ENCODE measurements at places on chromosomes 12 and 14. TPM values are rescaled to one million over a fixed set of nuclear protein-coding genes. Genes with fewer than 3 reads are reported as not detected.

DNA sequence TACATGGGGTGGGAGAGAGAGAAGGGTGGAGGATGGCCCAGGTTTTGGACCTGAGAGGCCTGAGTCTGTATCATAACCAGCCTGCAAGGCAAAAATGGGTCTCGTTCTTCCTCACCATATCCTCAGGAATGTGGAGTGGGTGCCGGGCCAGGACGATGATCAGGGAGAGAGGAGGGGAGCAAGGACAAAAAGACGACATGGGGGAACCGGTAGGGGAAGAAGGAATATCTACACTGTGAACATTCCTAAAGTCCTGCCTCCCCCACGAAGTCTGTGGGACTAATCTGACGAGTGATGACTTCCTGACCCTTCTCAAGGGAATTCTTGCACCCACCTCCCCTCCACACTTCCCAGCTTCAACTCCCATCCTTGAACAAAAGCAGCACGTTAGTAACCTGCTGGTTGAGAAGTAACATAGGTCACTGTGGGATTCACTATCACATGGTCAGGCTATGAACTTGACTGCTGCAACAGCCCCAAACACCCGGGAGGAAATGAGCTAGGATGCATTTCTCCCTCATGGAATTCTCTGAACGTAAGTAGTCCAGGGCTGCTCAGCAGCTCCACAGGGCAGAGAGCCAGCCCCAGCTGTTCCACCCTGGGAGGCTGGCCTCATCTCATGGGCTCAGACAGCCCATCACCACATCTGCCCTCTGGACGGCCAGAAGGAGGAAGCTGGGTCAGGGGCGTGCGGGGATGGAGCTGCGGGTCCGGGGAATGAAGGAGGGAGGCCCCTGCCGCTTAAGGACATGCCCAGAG is 36.8 kb upstream of the VWF start:
- no peak for DNase-seq

DNA sequence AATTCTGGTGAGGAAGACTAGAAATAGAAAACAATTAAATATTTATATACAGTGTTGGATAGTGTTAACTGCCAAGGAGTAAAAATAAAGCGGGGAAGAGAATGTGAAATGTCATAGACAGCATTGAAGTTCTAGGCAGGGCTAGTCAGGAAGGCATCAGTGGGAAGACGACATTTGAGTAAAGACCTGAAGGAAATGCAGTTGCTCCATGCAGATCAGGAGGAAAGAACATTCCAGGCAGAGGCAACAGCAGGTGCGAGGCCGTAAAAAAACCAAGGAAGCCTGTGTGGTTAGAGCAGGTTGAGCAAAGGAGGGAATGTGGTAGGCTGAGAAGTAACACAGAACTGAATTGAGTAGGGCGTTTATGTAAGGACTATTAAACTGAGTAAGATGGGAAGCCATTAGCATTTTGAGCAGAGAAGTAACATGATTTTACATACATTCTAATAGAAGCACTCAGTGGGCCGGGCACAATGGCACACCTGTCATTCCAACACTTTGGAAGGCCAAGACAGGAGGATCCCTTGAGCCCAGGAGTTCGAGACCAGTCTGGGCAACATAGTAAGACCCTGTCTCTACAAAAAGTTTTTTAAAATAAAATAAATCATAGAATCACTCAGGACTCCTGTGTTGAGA is 14.9 kb downstream of the SLC35E3 start:
- no peak for DNase-seq

- DNase-seq: no peak
Observed at GRCh38 chr14:21408147-21408546, 24.3 kb upstream of the SUPT16H start.

GRCh38 chr12:54045868-54046521 is 7.6 kb upstream of the HOXC4 start:
- no peak for DNase-seq

- DNase-seq: no peak
Observed at GRCh38 chr12:2288875-2289274, 236.1 kb downstream of the CACNA1C start.

- DNase-seq: no peak
Observed at GRCh38 chr12:46131732-46132469, 136.9 kb downstream of the SLC38A1 start.

DNA sequence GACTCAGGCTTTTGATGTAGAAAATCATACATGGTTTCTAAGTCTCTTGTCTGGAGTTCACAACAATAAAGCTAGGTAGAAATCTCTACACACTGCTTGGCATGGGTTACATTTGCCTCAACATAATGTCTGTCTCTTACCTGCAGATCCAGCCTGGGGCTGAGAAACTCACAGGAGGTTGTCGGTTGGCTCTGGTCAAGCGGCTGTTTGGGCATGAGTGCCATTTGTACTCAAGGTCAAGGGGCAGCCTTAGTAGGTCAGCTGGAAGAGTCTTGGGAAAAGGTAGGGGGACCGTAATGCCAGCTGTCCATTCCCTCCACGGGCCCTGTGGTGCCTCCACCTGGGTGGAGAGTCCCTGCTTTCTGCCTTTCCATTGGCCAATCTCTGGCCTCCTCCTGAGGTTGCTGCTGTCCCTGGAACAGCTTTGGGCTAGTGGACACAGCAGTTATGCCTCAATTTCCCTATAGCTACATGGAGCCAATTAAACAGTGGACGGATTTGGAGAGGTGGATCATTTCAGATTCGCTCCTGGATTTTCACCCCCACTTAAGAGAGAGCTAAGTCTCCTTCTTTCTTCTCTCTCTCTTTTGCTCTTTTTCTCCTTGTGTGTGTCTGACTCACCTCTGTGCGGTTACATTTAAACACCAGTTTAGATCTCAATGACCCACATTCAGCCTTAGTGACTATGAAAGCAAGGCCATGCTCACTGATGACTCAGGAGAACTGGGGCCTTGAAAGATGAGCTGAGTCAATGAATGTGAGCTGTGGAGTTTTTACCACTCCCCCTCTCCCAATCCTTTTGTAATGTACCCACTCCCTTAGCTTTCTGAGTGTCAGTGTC is 132.8 kb upstream of the HIF1A start:
- peak; percentile 100 for DNase-seq

- no peak for DNase-seq
Observed at GRCh38 chr12:66774929-66775328, 96.1 kb upstream of the GRIP1 start.

DNA sequence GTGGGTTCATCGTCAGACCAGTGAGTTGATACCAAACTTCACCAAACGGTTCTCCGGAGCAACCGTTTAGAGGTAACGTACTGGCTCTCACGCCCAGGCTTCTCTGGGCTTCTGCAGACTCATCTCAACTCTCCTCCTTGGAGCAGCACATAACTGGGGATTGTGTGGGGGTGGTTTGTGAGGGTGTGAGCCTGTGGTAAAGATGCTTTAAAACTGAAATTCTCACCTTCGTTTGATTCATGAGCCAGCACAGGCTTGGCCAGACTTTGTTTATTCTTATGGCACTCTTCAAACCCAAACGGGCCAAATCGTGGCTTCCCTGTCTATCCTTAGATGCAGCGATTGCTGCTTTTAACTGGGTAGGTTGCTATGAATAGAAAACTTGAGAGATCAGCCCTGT is 121.3 kb downstream of the SAMD4A start:
- DNase-seq: no peak

GRCh38 chr12:25824734-25825133 is 133.7 kb upstream of the RASSF8 start:
- no peak for DNase-seq

The SYCP3 gene
- not detected for total RNA-seq

- DNase-seq: no peak
Observed at GRCh38 chr14:91376547-91377477, 40.8 kb downstream of the CCDC88C start.

The SELPLG gene
- 1.0 TPM for total RNA-seq

DNA sequence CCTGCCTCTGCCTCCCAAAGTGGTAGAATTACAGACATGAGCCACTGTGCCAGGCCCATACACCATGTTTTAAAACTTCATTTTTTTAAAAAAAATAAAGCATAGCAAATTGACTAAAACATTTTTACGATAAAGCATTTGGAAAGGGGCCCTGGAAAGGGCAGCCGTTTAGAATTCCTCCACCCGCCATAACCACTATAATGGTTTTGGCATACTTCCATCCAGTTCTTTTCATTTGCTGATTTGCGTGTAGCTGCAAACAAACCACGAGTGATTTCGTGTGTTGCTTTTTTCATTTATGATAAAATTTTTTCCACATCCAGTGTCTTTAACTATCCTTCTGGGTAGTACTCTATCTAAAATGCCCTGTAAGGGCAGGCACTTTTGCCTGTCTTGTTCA is 91.8 kb upstream of the RIN3 start:
- no peak for DNase-seq

GRCh38 chr14:38960946-38961531 is 142.0 kb downstream of the SEC23A start:
- DNase-seq: no peak

DNA sequence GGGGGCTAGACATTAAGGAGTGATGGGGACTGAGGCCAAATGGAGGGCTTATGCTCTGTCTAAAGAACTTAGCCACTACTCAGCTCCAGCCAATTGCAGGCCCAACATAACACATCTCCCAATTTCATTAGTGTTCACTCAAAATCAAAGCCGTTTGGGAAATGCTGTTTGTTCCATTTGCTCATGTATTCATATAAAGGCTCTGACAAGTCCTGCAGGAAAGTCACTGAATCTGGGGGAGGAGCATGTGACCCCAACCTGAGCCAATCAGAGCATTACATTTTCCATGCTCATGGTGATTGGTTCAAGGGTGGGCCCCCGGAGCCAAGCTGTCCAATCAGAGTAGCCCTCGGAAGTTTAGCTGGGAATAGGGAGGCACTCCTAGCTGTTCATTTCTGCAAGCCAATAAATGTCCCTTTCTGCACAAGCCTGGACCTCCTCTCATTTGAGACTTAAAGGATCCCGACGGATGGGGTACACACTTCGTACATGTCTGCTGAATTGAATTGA is 20.9 kb downstream of the SDSL start:
- DNase-seq: no peak

DNA sequence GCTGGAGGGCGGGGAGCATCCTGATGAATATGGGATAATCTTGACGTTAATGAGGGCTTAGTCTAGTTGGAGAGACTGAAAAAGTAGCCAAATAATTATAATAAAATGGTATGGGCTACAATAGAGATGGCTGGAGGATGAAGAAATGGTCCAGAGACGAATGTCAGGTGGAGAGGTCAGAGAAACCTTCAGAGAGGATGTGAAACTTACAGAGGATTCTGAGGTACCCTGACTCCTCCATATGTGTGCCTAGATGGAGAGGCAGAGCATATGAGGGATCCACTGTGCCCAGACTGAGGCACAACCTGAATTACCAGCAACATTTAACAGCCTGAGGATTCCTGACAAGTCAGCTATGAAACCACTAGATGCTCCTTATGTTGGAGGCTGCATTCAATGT is 417.0 kb downstream of the ATP23 start:
- no peak for DNase-seq

DNA sequence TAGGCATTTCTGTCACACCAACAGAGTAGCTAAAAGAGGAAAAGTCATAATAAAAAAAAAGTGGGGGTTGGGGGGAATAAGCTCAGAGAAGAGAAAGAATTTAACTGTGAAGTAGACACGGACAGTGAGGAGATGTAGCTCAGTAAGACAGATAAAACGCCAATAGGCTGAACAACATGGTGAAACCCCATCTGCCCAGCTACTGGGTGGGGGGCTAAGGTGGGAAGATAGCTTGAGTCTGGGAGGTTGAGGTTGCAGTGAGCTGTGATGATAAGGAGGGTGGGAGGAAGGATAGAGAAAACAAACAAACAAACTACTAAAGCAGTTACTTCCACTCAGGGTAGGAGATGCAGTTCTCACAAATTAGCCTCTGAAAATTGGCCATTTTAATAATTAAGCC is 25.0 kb downstream of the HECTD4 start:
- DNase-seq: no peak

DNA sequence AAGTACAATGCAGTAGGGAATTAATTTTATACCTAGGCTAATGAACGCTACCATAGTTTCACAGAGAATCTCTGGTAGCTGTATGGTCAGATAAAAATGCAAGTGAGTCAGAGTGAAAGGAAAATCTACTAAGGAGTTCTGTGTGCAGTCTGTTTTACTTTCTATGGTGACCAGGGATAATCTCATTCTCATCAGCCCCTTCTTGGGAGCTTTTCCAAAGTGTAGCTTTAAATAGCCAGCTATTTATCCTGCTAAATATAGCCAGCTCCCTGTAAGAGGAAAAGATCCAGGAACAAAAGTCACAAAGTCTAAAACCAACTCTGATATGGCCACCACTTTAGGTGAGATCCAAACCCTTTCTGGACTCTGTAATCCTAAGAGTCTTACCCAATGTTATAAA is 75.5 kb downstream of the TMEM116 start:
- DNase-seq: no peak

The DIO2 gene
- total RNA-seq: not detected

DNA sequence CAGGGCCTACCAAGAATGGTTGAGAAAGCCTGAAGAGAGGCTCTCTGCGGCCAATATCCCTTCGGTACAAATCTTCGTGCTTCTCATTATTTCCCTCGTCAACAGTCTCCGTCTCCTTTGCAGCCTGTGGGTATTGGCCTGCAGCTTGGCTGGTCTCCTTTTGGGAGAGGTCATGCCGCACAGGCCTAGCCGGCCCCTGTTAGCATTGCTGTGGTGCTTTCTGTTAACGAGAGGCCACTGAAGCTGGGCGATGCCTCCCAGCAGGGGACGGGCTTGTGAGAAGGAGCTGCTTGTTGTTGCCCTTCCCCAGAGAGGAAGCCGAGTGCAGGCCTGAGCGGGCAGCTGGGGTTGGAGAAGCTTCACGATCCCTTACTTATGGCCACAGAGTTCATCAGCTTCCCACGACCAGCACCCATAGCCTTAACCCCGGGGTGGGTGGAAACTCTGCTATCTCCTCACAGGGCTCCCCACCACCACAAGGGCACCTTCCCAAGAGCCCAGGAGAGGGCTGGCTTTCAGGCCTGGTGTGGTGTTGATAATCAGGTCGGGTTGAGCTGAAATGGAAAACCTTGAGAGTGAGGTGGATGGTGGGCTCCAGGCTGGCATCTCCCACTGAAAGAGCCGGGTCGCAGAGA is 228.6 kb downstream of the ZFP36L1 start:
- no peak for DNase-seq

The CCDC175 gene
- total RNA-seq: not detected

GRCh38 chr12:7297865-7298264 is 6.0 kb upstream of the ACSM4 start:
- DNase-seq: no peak

GRCh38 chr14:102029956-102030355 is 56.9 kb downstream of the HSP90AA1 start:
- no peak for DNase-seq

The SLC35F4 gene
- not detected for total RNA-seq

DNA sequence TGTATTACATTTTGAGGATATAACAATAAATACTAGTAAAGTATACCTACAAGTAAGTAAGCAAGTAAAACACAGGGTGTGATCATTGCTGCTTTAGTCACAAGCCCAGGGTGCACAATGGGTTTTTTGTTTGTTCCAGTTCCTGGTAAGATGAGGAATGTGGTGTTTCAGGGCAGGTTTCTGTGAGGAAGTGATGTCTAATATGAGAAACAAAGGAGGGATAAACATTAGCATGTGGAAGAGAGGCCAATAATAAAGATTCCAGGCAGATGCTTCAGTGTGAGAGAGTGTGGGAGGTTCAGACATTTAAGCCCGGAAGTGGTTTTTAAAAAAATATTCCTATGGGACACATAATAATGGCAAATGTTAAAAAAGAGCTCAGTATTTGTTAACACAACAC is 808.1 kb upstream of the USP15 start:
- DNase-seq: no peak

GRCh38 chr12:72605975-72606374 is 333.8 kb downstream of the TRHDE start:
- no peak for DNase-seq

GRCh38 chr14:36618641-36619040 is 36.2 kb upstream of the NKX2-8 start:
- DNase-seq: no peak

- no peak for DNase-seq
Observed at GRCh38 chr12:16467272-16467671, 119.8 kb downstream of the MGST1 start.
